Gastrocnemius medialis (tissue), 4 donors: ENCODE measurements at places on chromosomes 7 and 10. TPM values are rescaled to one million over a fixed set of nuclear protein-coding genes. Genes with fewer than 3 reads are reported as not detected.

The C10orf67 gene
- total RNA-seq, result not detected

The GIMAP5 gene
- total RNA-seq, result 14.4 TPM

The TMEM184A gene
- 0.55 TPM for total RNA-seq

The ZNF365 gene
- total RNA-seq, result not detected

The IFIT5 gene
- 5.5 TPM for total RNA-seq

DNA sequence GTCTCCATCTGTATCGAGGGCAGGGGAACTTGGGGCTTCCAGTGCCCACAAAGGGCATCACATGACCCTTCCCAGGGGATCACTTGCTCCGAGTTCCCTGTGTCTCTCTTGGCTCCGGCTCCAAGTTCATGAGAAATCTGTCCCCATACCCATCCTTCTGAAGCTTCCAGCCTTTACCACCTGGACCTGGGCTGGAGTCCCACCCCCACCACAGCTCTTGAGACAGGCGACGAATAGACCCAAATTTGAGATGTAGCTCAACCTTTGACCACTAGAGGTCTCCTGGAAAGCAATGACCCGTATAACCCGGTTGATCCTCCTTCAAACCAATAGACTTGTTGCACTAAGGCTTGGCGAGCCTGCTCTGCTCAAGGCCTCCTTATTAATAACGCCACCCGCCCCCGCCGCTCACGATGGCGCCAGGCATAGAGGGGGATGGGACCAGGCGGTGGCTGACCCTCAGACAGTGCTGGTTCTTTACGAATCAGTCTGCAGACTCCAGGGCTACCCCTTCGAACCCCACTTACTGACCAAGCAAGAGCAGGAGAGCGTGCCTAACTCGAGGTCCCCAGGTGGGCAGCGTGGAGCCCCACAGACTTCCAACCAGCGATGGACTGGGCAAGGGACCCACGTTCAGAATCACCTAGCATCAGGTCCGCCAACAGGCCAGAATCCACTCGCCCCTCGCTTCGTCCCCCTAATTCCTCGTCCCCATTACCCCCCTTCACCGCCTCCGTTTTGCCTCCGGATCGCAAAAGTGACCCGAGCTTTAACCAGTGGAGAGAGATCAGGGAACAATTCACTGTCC lies 4.4 kb upstream of the ARID5B start:
- peak overlapping the region; percentile 19 for H3K27ac ChIP-seq
- DNase-seq, result peak; percentile 45
- H3K36me3 ChIP-seq, result no peaks in the 10 kb centered on the region
- H3K27me3 ChIP-seq, result no peaks in the 10 kb centered on the region

GRCh38 chr7:2003931-2004812 lies 228.6 kb downstream of the MAD1L1 start:
- no peak overlapping the region for H3K4me3 ChIP-seq
- no peak overlapping the region for H3K27ac ChIP-seq
- H3K27me3 ChIP-seq, result no peaks in the 10 kb centered on the region
- no peaks in the 10 kb centered on the region for H3K36me3 ChIP-seq

DNA sequence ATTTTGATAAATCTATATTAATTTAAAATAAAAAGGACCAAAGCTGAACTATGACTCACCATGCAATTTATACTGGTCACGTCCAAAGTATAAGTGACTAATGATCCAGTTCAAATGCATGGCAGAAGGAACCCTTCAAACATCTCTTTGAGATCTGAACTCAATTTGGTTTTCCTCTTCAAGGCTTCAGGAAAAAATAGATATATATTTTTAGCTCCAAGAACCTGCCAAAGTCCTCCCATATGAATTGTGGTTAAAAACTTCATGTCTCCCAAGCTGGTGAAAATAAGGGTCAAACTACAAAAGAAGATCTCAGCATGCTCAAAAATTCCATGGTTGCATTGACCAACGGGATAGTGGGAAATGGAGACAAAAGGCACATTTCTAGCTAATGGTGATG lies 34.6 kb upstream of the PDE1C start:
- peaks cover 4% of the 10 kb centered on the region for H3K4me1 ChIP-seq
- no peak overlapping the region for H3K4me3 ChIP-seq
- no peaks in the 10 kb centered on the region for H3K36me3 ChIP-seq
- no peak overlapping the region for H3K27ac ChIP-seq
- no peak for DNase-seq

GRCh38 chr10:124535731-124536495 lies 74.3 kb downstream of the LHPP start:
- H3K4me3 ChIP-seq, result no peak overlapping the region
- H3K4me1 ChIP-seq, result peaks cover 12% of the 10 kb centered on the region
- H3K27ac ChIP-seq, result no peak overlapping the region
- H3K27me3 ChIP-seq, result no peaks in the 10 kb centered on the region
- no peak for DNase-seq

GRCh38 chr7:156703773-156704482 lies 63.4 kb downstream of the RNF32 start:
- no peaks in the 10 kb centered on the region for H3K27me3 ChIP-seq
- peaks cover 17% of the 10 kb centered on the region for H3K4me1 ChIP-seq
- H3K27ac ChIP-seq, result no peak overlapping the region
- H3K36me3 ChIP-seq, result no peaks in the 10 kb centered on the region

DNA sequence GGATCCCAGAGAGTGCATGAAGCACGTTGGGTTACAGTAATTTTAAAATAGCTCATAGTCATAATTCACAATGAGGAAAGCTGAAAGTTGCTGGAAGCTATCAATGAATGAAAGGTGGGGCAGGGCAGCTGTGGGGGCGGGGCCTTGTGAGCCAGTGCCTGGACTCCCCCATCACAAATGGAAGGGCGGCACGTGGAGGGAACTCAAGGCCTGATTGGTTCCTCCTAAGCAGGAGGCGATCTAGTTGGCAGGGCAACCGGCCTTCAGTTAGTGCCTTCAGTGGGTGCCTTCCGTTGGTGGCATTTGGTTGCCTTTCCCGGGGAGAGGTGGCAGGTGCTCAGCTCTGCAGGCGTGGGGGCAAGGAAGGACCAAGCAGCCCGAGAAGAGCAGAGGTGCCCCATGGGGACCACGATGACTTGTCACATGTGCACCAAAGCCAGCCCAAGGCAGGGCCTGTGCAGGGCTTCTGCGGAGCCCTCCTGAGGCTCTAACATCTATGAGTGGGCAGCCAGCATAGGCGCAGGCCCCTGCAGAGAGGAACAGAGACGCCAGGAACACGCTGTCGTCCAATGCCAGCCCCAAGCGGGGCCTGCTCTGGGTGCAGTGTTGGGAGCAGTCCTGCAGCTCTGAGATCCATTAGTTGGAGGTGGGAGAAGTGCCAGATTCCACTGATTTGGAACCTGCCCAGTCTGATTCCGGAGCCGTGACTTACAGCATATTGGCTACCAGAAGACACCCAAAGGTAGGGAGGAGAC lies 59.8 kb upstream of the PDSS1 start:
- no peak overlapping the region for H3K27ac ChIP-seq
- no peak for DNase-seq
- H3K4me1 ChIP-seq, result no peaks in the 10 kb centered on the region
- H3K27me3 ChIP-seq, result no peaks in the 10 kb centered on the region
- H3K4me3 ChIP-seq, result no peak overlapping the region
- H3K36me3 ChIP-seq, result no peaks in the 10 kb centered on the region
